ENCODE measurements at places on chromosomes 1 and 21. TPM values are rescaled to one million over a fixed set of nuclear protein-coding genes. Genes with fewer than 3 reads are reported as not detected.

DNA sequence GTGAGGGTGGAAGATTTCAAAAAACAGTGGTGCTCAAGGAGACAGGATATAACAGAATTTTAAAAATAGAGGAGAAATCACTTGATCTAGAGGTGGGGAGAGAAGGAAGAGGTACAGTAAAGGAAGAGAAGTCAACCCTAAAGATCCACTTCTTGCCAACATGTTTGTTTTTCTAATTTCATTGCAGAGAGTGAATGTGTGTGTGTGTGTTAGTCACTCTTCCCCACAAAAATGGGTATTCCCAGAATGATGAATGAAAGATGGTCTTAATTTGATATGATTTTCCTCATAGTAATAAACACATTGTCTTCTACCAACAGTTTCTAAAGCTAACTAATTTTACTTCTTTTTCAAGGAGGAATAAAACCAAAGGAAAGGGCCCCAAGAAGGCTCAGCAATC lies 74.2 kb upstream of the NGF start:
- no peak overlapping the region for H3K27ac ChIP-seq
- no peak for DNase-seq
- peaks cover 5% of the 10 kb centered on the region for H3K4me1 ChIP-seq

Gene FOXD2
- total RNA-seq = 0.11 TPM

Gene C1orf21
- total RNA-seq = 3.8 TPM

Gene RGS5
- total RNA-seq = 6.0 TPM

Gene EPRS1
- 210 TPM for total RNA-seq

GRCh38 chr1:31932491-31933316 lies 5.5 kb downstream of the PTP4A2 start:
- peaks cover 66% of the 10 kb centered on the region for H3K4me1 ChIP-seq
- DNase-seq = no peak
- peak overlapping the region; percentile 98 for H3K27ac ChIP-seq
- H3K27me3 ChIP-seq = no peaks in the 10 kb centered on the region
- peak overlapping the region; percentile 89 for H3K4me3 ChIP-seq

GRCh38 chr1:153776845-153777370 lies 1.7 kb downstream of the SLC27A3 start:
- H3K4me1 ChIP-seq = peaks cover 32% of the 10 kb centered on the region
- no peak overlapping the region for H3K27ac ChIP-seq
- H3K27me3 ChIP-seq = no peaks in the 10 kb centered on the region
- peaks cover 13% of the 10 kb centered on the region for H3K36me3 ChIP-seq

- no peak overlapping the region for H3K4me3 ChIP-seq
- H3K4me1 ChIP-seq = no peaks in the 10 kb centered on the region
- no peak for DNase-seq
- no peaks in the 10 kb centered on the region for H3K27me3 ChIP-seq
Observed at GRCh38 chr1:245571815-245572294, 417.1 kb downstream of the KIF26B start.

DNA sequence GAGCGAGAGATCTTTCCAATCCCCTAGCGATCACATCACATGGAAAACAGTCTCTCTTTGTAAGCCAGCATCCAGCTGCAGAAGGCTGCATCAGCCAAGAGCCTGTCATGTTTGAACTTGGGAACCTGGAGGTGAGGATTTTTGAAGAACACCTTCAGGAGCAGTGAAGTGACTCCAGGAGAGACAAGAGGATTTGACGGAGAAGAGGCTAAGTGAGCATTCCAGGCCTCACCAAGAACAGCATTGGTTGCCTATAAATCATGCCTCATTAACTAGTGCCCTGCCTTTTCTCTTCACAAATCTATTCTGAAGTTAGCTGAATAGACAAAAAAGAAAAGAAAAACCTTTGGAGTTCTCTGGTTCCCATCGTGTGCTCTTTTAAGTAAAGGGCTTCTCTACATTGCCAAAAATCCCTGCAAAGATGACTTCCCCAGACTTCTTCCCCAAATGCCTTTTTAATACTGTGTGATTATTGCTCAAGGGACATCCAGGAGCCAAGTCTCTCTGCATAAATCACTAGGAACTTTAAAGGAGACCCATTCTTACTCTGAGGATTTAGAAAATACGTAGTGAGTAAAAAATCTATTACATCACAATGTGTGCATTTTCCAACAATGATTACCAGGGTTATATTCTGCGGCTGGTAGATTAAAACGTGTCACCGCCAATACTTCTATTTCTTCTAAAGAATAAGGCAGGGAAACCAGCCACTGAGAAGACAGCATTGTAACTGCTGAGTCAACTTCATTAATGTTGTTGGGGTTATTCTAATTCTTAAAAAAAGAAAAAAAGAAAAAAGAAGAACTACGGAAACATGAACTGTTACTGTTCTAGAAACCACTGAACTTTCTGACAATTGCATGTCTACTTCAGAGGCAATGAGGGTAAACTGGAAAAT lies 95.2 kb downstream of the KIF14 start:
- H3K27me3 ChIP-seq = no peaks in the 10 kb centered on the region
- H3K27ac ChIP-seq = no peak overlapping the region
- H3K4me1 ChIP-seq = peaks cover 15% of the 10 kb centered on the region
- H3K4me3 ChIP-seq = no peak overlapping the region
- DNase-seq = no peak
- H3K36me3 ChIP-seq = no peaks in the 10 kb centered on the region

Gene TSHB
- not detected for total RNA-seq

Gene LEPR
- total RNA-seq = 3.0 TPM

Gene ARHGAP29
- not detected for total RNA-seq

Gene PIAS3
- total RNA-seq = 17.9 TPM

DNA sequence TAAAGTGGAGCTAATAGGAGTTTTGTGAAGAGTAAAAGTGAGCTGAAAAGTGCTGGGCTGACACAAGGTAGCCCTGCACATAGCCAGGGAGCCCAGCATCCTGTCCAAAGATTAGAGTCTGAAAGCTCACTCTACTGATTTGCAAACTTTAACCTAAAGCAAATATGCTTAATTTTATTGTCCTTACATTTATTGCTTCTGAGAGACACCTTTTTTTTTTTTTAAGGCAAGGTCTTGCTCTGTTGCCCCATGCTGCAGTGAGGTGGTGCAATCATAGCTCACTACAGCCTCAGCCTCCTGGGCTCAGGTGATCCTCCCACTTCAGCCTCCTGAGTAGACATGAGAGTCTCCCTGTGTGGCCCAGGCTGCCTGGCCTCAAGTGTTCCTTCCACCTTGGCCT lies 16.5 kb downstream of the MGST3 start:
- no peaks in the 10 kb centered on the region for H3K36me3 ChIP-seq
- no peak overlapping the region for H3K27ac ChIP-seq
- no peaks in the 10 kb centered on the region for H3K27me3 ChIP-seq
- DNase-seq = no peak
- H3K4me3 ChIP-seq = no peak overlapping the region

Gene VANGL2
- 0.40 TPM for total RNA-seq

Gene SHISAL2A
- 14.6 TPM for total RNA-seq

- H3K36me3 ChIP-seq = no peaks in the 10 kb centered on the region
- H3K27me3 ChIP-seq = no peaks in the 10 kb centered on the region
- no peak for DNase-seq
- H3K4me1 ChIP-seq = no peaks in the 10 kb centered on the region
Observed at GRCh38 chr1:157691285-157691920, 9.2 kb downstream of the FCRL3 start.

Gene OSBPL9
- total RNA-seq = 51.1 TPM

- no peaks in the 10 kb centered on the region for H3K36me3 ChIP-seq
- H3K4me1 ChIP-seq = peaks cover 5% of the 10 kb centered on the region
- no peak overlapping the region for H3K4me3 ChIP-seq
- no peak for DNase-seq
Observed at GRCh38 chr1:93687542-93687941, 5.9 kb upstream of the BCAR3 start.

GRCh38 chr1:55610203-55610602 lies 395.0 kb upstream of the USP24 start:
- H3K4me3 ChIP-seq = no peak overlapping the region
- H3K36me3 ChIP-seq = no peaks in the 10 kb centered on the region
- no peak overlapping the region for H3K27ac ChIP-seq
- DNase-seq = no peak

All from activated CD8-positive, alpha-beta T cell treated with anti-CD3 and anti-CD28 coated beads for 36 hours (primary cell).